ENCODE measurements at places on chromosomes 1 and 21.

DNA sequence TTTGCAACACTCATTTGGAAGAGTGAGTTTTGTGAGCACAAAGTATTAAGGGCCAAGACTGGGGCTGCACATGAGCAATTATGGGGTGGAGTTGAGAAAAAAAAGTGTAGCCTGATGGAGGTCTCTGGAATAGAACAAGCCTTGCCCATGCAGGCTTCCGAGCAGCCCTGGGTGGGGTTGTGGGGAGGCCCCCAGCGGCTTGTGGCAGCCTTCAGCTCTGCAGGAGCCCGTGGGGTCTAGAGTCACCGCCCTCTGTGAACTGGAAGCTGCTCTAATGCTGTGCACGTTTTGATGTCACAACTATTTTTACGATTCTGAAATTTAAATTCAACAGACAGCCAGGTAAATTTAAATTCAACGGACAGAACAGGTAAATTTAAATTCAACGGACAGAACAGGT is 58.9 kb downstream of the BACE2 start:
- DNase-seq: no peak

- DNase-seq: no peak
Measured at GRCh38 chr1:156025876-156026275, 5.1 kb upstream of the SSR2 start.

DNA sequence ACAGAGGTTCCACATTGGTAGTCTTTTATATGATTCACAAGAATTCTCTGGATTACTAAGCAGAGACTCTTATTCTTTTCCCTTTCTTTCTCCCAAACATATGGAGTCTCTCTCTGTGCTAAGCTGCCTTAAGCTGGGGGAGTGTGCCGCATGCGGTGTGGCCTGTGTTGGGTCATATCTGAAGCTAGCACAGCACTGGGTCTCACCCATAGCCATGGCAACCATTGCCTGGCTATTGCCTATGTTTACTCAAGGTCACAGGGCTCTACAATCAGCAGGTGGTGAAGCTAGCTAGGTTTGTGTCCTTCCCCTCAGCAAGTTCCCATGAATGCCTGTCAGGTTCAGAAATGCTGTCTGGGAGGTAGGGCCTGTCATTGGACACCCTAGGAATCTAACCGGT is 73.6 kb upstream of the ZRANB2 start:
- DNase-seq: no peak

DNA sequence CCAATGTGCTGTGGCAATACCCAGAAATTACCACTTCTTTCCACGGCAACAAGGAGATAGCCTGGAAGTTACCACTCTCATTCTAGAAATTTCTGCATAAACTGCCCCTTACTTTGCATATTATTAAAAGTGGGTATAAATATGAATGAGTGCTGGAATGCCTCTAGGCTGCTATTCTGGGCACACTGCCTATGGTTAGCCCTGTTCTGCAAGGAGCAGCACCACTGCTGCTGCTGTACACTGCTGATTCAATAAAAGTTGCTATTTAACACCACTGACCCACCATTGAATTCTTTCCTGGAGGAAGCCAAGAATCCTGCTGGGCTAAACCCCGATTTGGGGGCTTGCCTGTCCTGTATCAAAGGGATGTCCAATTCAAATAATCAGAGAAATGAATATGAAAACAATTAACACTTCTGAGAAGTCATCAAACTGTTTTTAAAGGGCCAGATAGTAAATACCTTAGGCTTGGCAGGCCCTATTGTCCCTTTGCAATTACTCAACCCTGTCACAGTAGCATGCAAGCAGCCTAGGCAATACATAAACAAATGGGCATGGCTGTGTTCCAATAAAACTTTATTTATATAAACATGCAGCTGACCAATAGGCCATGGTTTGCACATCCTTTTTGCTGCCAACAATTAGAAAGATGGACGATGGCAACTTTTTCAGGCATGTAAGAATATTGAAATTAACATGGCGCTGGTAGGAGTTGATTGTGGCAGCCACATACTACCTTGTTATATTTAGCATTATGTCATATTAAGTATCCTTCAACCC is 369.4 kb upstream of the B3GALT2 start:
- no peak for DNase-seq

DNA sequence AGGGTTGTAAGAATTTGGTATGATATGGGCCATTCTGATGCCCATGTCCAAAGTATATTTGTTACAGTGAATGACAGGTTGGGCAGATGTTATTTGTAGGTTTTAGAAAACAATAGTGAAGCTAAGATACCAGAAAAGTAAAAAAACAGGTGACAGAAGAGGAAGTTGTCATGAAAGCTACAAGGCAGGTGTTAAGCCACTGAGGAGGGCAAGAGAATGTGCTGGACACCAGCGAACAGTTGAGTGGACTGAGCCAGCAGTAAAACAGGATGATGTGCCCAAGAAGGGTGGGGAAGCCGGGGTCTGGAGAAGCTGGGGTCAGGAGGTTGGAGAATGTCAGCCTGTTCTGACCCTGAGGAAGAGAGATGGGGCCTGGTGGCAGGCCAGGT is 83.3 kb downstream of the DTL start:
- DNase-seq: no peak

DNA sequence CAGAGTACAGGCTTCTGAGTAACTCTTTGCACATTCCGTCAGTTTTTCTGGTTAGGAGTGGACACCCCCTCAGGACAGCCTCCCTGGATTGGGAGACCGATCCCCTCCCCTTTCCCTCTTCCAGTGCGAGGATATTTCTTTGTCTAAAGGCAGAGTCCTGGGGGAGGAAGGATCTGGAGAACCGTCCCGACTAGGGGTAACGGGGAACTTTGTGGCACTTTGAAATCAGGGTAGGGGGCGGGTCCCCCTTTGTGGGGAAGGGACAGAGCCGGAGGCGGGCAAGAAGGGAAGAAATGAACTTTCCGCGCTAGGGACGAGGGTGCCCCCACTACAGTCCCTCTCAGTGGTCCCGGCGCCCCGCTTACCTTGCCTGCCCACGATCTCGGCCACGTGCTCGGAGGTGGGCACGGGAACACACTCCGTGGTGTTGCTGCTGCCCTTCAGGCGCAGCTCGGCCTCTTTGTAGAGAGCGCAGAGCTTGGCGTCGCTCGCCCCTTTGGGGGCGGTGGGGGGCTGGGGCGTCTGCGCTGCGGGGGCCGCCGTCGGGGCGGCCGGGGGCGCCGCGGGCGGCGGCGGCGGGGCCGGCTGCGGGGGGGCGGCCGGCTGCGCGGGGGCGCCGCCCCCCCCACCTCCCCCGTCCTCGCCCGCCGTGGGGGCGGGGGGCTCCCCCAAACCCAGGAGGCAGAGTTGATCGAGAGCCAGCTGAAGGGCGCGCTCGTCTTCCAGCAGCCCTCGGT is 917 bp downstream of the MEX3A start:
- DNase-seq: no peak

GRCh38 chr1:43832255-43832654 is 101.3 kb upstream of the ARTN start:
- DNase-seq: no peak

DNA sequence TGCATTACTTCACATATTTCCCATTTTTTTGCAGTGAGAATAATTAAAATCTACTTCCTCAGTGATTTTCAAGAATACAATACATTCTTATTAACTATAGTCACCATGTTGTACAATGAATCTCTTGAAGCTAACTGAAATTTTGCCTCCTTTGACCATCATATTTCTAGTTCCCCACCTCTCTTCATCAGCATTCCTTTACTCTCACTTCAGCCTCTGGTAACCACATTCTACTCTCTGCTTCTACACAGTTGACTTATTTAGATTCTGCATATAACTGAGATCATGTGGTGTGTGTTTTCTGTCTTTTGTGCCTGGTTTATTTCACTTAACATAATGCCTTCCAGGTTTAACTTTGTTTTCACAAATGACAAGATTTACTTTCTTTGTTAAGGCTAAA is 304.4 kb upstream of the LYPLAL1 start:
- no peak for DNase-seq

DNA sequence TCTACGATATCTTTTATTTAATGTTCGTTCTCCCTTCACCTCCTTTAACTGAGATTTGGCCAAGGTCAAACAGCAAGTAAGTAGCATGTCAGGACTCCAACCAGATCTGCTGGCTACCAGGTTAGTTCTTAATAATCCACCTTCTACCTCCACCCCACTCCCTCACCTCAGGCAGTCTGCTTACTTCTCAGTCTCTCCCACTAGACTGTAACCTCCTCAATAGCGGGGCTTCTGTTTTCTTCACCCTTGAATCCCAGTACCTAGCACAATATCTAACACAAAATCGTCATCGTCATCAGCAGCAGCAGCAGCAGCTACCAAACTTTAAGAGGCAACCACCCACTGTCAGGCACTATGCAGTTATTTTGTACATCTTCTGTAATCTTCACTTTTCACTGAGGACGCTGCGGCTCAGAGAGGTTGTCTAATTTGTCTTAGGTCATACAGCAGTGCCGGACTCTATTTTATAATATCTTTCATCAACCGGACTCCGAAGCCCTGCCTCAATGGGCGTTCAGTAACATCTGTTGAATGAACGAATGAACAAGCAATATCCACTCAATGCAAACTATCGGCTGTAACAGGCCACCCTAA is 859 bp upstream of the MAGI3 start:
- DNase-seq: no peak

DNA sequence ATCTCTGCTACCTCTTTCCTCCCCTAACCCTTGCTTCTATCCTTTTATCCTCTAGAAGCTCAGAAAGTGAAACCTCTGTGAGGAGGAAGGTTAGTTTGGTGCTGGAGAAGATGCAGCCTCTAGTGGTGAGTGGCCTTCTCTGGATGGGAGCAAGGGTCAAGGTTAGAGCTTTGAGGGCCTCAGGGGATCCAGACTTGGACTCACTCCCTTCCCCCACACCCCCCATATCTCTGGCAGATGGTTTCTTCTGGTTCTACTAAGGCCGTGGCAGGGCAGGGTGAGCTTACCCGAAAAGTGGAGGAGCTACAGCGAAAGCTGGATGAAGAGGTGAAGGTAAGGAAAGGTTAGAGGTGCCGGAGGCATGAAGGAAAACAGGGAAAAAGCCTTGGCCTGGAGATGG is 9.2 kb downstream of the CGN start:
- DNase-seq: no peak

- DNase-seq: no peak
Measured at GRCh38 chr1:230307213-230307612, 118.9 kb downstream of the PGBD5 start.

DNA sequence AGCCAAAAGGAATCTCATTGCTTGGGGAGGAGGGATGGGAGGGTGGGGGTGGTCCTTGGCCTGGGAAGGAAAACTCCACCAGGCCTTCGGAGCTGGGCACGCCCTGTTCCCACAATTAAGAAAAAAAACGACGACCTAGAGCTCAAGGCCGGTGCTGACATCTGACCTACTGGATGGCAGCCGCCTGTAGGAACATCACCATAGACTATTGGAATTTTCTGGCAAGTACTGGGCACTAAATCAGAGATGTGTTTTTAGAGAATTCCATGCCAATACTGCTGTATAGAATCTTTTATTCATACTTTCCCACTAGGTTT is 729 bp downstream of the NADK start:
- no peak for DNase-seq

- DNase-seq: no peak
Measured at GRCh38 chr1:199751962-199752687, 275.4 kb upstream of the NR5A2 start.

DNA sequence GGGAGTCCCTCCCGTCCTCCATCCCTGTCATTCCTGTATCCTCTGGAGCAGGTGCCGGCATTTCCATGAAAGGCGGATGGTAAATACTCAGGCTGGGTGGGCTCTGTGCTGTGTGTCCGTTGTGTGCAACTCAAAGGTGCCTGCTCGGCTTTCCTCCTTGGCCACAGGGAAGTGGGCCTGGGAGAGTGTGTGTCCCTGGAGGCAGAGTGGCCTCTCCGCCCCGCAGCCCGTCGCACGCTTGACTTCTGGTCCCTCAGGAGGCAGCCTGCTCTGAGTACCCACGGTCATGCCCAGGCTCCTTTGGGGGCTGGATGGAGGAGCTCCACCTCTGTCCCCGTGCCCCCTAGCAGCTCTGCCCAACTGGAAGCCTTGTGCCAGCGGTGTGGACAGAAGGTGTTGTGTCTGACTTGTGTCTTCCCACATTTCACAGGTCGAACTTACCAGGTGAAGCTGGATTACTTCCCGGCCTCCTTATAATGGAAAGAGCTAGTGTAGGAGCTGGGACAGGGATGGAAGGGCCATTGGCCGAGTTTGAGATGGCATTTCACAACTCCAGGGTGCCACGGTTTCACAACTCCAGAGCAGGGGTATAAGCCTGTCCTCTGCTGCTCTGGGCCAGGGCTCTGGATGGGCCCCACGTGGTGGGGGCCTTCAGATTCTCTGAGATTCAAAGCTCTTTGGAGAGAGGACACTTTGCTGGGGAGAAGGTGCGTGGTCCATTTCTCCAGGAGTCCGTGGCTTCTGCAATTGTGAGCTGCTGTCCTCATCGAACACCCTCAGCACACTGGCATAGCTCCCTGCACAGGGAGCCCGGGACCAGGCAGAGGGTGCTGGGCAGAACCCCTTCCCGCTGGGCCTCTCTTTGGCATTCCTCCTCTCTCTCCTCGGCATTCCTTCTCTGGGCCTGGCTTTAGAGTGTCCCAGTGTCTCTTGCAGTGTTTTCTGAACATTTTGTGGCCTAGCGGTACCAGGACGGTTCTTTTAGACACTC is 152.7 kb upstream of the COL6A1 start:
- DNase-seq: no peak

DNA sequence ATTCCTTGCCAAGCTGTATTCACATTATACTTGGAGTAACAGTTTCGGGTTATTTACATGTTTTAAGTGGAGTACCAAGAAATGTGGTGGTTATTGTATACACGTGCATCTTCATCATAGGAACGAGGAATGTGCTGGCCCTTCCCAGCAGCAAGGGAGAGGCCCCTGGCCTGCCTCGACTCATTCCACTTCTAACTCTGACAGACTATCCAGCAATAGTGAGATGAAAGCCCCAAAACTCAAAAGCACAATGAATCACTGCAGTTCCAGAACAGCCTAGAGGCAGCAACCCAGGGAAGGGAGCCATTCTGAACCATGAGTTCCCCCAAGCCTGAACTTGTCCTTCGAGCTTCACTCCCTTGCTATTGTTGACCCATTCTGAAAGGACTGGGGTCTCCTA is 23.1 kb downstream of the FAM89A start:
- no peak for DNase-seq

DNA sequence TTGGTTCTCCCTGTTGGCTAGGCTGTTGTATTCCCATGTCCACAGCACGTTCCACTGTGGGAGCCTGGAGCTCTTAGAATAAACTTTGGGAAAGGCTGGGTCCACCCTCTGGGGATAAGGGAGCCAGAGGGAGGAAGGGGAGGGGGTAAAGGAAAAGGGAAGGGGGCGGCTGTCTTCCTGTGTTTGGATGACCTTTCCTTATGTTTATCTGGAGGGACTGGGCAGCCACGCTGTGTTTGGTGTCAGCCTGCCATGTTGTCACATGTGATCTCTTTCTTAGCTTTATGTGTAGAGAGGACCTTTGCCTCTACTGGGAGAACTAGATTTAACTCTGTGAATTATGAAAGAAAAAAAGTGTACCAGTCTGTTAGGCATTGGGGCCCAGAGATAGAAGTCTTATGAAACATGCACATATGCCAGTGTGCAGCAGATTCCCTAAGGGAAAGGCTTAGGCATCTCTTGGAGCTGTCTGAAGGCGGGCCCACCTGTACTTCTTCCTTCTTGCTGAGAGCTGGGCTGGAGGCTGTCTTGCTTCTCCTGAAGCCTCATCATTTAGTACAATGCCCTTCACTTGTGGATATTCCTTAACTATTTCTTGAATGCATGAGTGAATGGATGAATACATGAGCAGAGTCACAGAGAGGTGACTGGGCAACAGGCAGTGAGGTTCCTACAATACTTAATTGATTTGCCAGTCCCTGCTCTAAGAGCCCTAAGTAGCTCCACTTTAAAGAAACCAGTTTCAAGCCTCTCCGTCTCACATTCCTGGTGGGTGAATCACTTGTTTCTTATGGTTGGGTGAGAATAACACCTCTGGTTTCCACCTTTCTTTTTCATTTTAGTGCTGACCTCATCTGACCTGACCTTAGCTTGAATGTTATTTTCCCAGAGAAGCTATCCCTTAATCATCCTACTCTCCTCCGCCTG is 62.5 kb upstream of the ARHGAP29 start:
- DNase-seq: no peak
